ENCODE measurements at places on chromosomes 12 and 14.

- no peak for DNase-seq
Observed at GRCh38 chr12:43338848-43339526, 213.0 kb downstream of the ADAMTS20 start.

DNA sequence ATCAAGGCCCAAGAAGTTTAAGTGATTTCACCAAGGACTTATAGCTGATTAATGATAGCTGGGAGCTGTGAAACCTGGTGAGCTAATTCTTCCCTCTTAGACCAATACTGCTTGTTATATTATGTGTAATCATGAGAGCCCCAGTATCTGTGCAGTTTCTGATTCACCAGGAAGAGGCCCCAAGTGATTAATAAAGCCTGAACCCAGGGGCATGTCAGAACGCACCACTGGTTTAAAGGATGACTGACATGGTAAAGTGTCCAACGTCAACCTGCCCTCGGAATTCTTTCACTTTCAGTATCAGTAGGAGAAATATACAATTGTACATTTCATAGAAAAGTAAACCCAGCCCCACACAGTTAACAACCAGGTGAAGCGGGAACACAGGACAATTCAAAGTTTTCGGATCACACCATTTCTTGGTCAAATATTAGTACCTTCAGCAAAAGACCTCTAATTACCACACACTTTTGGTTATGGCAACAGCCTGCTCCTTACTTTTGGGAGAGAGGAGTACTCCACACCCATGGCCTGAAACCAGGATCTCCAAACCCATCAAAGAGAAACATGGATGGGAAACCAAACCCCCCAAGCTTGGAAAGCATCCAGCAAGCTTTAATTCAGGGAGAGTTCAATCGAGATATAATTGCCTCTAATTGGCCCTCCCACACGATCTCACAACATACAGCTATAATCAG lies 28.5 kb downstream of the TMCC3 start:
- peak; percentile 66 for DNase-seq

- no peak for DNase-seq
Observed at GRCh38 chr14:20769421-20769820, 1.2 kb downstream of the EDDM3B start.

DNA sequence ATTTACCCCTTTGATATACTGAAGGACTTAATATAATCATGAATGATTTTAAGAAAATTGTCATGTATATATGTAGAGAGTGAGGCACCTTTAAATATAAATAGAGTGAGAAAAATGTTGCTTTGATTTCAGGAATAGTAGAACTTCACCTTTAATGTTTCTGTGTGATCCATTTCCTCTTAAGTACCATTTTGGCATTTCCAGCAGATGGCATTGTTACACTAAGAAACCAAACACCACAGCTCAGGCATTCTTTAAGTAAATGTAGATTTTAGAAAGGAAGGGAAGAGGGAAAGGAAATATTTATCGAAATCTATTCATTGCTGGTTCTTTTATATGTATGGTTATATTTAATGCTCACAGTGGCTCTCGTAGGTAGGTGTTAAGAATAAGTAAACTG lies 556.7 kb upstream of the FBXO33 start:
- DNase-seq = no peak

DNA sequence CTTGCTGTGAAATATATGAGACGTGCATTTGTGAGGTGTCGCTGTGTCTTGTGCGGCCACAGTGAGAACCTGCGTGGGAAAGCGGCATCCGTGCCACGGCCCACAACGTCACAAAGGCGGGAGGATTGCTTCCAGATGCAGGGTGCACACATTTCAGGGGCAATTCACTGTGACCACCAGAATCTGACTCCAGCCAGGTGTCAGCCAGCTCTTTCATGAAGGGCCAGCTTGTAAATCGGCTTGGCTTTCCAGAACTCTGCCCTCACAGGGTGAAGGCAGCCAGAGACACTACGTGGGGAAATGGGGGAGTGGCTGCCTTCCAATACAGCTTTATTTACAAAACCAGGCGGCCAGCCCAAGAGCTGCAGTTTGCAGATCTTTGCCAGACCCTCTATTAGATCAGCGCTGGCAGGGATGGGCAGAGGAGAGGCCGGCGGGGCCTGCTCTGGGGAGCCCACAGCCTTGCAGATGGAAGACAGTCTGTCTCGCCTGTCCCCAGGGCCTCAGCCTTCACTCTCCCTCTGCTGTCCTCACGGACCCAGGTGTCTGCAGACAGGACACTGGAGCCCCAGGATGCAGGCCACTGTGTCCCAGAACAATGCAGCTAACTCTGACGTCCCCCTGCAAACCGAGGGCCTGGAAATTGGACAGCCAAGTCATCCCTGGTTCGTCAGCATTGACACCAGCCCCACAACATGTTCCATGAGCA lies 53.5 kb downstream of the ADGRD1 start:
- no peak for DNase-seq

DNA sequence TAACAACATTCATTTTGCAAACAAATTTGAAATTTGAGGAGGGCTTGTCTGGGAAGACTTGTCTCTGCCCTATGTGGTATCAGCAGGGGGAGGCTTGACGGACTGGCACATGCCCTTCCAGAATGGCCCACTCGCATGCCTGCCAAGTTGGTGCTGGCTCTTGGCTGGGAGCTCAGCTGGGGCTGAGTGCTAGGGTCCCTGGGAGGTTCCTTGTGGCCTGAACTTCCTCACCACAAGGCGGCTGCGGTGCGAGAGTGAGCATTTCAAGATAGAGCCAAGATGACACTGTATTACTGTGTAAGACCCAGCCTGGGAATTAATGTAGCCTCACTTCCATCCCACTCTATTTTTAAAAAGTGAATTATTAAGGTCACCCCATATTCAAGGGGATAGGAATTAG lies 271.6 kb upstream of the PLEKHG7 start:
- no peak for DNase-seq

GRCh38 chr12:40263616-40264409 lies 39.0 kb downstream of the LRRK2 start:
- no peak for DNase-seq

DNA sequence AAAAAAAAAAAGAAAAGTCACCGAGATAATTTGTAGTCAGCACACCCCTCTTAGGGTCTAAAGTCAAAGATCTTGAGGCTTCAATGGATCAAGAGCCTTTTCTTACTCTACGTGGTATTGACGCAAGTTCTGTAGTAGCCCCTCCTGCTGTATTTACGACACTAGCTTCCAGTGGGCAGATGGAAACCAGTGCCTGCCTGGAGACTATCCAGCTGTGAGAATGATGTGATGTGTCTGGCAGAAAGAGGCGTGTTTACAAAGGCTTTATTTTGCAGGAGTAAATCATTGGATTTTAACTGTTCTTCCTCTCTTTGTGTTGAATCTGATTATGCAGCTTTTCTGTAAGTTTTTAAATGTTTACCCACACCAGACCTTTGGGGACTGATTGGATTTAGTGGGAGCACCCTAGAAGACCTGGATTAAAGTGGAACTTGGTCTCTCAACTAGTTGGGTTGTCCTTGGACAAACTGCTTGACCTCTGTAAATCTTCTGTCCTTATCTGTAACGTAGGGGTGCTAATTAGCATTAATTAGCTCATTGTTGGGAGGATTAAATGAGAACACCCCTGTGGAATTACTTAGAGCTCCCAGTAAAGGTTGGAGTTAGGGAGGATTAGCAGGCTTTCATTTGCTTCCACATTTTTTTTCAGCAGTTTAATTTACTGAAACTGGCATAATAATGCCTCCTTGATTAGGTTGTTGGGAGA lies 72.4 kb downstream of the RASSF3 start:
- peak; percentile 50 for DNase-seq

DNA sequence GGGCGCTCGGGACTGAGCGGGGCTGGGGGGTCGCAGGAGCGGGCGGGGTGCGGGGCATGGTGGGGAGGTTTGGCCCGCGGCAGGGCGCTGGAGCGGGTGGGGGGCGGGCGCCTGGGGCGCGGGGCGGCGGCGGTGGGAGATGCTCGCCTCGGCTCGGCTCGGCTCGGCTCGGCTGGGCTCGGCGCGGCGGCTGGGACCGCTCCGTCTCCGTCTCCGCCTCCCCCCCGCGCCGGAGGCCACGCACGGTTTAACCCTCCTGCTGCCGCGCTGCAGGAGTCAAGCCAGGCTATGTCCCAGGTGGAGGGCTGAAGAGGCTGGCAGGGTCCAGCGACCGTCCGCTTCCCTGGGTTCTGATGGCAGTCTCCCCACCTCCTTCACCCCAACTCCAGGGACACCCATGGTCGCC lies at the start of gene PIANP:
Gene PIANP, minus strand, starts transcription at position 170 of the 406 bp plus-strand sequence. CDS start 2,754 bp downstream, outside the sequence.
- peak; percentile 80 for DNase-seq

DNA sequence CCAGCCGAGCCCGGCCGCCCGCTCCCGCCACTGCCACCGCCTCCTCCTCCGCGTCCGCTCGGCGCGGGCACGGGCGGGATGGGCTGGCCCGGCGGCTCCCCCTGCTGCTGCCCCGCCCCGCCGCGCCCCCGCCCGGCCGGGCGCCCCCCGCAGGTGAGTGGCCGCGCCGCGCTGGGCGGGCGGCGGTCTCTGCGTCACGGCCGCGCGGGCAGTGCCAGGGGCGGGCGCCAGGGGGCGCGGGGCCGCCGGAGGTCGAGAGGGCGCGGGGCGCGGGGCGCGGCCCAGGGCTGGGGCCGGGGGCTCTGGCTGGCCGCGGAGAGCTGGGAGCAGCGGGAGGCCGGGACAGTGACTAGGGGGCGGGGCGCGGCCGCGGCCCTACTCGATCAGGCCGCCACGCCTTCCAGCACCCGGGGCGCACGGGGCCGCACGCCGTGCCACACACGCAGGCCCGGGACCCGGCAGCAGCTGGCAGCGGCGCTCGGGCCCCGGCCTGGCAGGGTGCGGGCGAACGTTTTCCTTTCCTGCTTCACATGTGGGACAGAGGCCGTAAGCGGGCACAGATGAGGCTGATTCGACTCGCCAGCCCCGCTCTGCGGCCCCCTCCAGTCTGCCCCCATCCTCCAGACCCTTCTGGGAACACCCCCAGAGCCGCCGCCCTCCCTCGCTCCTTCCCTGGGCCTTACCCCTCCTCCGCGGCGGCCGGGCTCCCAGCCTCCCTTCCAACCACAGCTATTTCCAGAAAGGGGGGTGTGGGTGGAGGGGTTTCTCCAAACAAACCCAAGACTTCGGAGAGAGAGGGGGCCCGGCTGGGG lies 2.4 kb upstream of the TNS2 start:
- peak; percentile 91 for DNase-seq

DNA sequence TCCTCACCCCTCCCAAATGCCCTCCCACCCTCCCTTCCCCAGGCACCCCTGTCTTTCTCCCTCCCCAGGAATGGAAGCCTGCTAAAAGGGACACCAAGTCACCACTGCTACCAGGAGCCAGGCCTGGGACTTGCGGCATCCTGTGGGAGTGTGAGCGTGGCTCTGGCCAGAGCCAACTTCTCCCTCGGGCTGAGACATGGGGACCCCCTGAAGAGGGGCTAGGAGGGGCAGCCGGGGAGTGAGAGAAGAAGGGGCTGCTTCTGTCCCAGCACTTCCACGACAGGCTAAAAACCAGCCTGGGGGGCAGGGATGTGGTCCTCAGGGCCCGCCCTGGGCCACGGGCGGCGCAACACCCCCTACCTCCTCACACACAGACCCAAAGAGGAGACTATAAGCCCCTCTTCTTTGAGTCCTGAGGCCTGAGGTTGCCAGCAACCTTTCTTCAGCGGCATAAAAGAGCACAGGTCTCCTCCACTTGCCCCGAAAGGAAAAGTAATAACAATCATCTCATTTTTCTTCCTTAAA lies 278.9 kb downstream of the DPF3 start:
- no peak for DNase-seq

DNA sequence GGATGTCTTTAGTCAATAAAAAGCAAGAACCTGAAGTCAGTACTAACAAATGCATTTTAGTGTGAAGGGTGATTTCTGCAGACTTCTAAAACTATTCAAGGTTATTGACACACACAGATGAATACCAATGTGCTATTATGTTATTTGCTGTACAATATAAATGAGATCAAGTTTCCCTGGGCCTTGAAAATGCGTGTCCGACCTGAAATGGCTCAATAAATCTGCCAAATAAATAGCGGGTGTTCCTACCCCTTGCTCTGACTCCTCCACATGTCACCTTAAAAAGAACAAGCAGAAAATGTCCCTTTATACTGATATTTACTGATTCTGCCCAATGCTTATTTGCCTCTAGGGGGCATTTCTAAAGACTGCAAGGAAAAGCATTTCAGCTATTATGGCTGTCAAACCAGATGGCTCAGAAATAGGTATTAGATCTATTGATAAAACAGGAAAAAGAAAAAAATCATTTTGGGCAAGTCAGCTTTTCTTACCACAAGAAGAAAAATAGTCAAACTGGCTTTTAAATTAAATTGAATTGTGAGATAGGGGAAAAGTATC lies 367.3 kb upstream of the KITLG start:
- no peak for DNase-seq

DNA sequence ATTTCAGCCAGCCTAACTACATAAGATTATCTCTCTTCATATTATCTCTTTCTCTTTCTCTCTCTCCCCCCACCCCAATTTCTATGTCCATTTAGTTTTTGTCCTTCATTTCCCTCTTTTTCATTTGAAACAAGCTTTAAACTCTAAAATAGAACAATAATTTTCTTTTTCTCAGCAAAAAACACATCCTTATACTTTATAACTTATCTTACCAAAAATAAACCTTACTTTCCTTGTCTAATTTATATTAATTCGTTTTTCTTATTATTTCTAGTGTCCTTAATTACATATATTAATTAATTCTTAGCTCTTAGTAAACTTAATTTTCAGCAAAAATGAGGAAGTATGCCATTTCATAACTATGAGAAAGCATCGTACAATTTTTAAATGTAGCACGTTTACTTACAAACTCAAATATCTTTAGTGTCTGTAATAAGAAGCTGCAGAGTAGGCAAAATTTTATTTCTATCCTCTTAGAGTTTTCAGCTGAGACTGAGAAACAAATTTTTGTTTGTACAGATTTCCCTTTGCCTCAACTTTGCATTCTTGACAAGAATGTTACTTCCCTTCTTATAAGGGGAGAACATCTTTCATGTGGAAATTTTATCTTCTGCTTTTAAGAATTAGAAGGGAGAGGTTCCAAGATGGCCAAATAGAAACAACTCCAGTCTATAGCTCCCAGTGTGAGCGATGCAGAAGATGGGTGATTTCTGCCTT lies 65.1 kb upstream of the ST8SIA1 start:
- no peak for DNase-seq

DNA sequence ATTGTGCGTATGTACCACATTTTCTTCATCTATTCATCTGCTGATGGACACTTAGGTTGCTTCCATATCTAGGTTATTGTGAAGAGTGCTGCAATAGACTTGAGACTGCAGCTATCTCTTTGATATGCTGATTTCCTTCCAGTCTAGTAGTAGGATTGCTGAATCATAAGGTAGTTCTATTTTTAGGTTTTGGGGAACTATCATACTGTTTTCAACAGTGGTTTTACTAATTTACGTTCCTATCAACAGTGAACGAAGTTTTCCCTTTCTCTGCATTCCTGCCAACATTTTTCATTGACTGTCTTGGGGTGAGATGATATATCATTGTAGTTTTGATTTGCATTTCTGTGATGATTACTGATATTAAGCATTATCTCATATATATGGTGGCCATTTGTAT lies 482.2 kb downstream of the SLC16A7 start:
- no peak for DNase-seq

- no peak for DNase-seq
Observed at GRCh38 chr12:52752516-52752915, 24.6 kb downstream of the KRT76 start.

- no peak for DNase-seq
Observed at GRCh38 chr14:90523544-90523943, 126.7 kb downstream of the CALM1 start.

GRCh38 chr12:108939594-108939993 lies 59.7 kb downstream of the DAO start:
- DNase-seq = no peak

- no peak for DNase-seq
Observed at GRCh38 chr12:131011165-131012079, 57.7 kb downstream of the ADGRD1 start.

Data from activated effector memory CD4-positive, alpha-beta T cell treated with anti-CD3 and anti-CD28 coated beads, Interleukin-2, amount 50 U/mL, for 16 hours (primary cell).